ENCODE measurements at places on chromosomes 12 and 14.

- DNase-seq: no peak
Measured at GRCh38 chr12:29879606-29880308, 96.0 kb upstream of the TMTC1 start.

GRCh38 chr12:14765398-14765797 is 37.9 kb downstream of the WBP11 start:
- no peak for DNase-seq

- no peak for DNase-seq
Measured at GRCh38 chr12:55720071-55720564, at the start of gene RDH5. Gene RDH5 (plus strand): TSS chr12:55720393. CDS start chr12:55721185, 792 bp downstream.

- no peak for DNase-seq
Measured at GRCh38 chr12:8667270-8667669, 4.6 kb upstream of the MFAP5 start.

DNA sequence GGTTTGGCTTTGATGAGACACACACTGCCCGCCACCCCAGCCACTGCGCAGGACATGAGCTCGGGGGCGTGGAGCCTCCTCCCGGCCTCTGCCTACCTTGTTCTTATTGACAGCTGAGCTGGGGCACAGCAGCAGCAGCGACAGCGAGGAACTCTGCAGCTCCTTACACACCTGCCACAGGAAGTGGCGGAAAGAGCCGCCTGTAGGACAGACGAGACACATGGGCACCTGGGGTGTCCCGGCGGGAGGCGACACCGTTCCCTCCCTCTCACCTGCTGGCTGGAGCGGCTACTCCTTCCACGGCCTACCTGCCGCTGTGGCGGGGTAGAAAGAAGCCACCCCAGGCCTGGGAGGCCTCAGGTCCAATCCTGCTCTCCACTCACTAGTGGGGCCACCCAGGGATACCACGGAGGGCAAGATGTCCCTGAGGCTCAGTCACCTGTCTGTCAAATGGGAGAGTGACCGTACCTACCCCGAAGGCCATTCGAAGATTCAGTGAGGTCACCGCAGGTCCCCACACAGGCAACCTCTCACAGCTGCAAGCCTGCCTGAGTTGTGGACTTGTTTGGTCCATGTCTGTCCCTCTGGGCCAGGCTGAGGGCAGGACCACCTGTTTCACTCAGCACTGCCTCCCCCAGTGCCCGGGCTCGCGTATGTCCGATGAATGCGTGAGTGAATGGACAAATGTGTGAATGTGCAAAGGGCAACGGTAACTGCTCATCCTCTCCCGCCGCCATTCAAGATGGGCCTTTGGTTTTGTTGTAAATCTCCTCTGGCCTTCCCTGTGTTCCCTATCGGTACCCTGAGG is 42.6 kb downstream of the TRAFD1 start:
- no peak for DNase-seq

All from NCI-H1930 (cell line).